ENCODE measurements at places on chromosomes 6 and 20.

DNA sequence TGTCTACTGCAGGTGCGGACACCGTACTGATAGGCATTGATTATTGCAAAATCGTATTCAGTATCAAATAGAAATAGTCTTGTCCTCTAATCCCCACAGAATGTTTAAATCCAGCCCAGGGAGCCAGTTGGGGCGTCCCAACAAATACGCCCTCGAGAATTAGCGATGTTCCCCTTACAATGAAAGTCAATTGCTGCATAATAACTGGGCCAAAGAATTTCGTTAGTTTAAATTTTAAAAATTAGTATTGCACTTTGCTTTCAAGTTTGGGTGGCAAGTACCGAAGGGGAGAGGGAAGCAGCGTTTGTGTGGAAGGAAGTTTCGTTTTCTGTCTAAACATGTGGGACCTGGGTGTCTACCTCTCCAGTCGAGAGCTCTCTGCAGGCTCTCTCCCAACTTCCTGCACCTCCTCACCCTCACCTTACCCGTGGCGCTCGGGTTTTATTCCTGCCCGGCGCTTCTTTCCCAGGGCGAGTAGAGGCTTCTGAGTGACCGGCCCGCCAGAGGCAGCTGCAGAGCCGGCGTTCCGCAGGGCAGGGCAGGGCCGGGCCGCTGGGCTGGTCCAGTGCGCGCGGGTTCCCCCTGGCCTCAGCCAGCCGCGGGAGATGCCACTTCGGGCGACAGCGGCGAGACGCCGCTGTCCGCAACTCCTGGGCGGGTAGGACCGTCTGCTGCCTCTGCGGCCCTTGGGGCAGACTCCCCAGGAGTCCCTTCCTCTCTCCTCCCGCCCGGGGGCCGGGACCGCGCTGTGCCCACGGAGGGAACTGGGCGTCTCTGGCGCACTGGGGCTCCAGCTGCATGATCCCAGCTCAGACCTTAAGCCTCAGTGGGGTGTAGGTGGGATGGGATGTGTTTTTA is 862 bp upstream of the TFAP2C start:
- DNase-seq: no peak

- no peak for DNase-seq
These were observed 266.6 kb upstream of the BTBD3 start for GRCh38 chr20:11651138-11651537.

DNA sequence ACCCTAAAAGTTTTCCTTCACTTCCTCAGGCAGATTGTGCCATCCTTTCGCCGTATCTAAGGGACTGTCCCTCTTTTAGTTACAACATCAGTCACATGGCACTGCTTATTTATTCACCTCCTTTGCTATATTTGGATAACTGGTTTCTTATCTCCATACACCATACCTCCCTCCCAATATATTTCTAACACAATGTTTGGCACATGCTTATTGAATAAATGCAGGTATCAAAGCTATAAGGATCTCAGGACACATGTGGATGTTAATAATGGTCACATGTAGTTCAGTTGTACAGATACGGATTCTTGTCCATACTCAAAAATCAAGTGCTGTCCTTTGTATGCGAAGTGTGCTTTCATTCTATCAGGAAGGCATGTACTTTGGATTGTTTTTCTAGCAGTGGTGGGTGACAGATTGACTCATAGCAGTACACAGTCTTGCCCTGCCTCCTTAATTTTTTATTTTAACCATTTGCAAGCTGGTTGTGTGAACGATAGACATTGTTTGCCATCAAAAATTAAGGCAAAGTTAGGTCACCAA is 407.1 kb upstream of the RUNX2 start:
- no peak for DNase-seq

DNA sequence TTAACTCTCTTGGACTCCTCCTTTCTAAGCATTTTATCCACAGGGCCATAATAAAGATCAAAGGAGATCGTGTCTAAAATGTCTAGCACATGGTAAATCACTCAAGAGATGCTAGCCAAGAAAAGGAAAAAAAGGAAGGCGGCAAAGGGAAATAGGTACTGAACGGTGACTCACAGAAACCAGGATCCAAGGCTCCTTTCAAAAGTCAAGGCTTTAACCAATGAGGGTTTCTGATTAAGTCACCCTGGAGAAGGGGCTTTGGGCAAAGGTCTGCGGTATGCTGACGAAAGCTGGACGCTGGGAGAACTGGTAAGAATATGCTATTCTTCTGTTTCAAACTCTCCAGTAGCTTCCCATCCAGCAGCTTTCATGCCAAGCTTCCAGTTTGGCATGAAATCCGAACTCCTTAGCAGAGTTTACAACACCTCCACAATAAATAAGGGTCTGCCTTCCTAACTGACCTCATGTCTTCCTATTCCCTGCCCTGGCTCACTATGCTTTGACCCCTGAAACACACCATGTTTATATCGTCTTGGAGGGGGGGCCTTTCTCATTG is 1.0 kb downstream of the TOMM34 start:
- no peak for DNase-seq

- DNase-seq: no peak
These were observed 51.5 kb downstream of the DSTN start for GRCh38 chr20:17621229-17621968.

DNA sequence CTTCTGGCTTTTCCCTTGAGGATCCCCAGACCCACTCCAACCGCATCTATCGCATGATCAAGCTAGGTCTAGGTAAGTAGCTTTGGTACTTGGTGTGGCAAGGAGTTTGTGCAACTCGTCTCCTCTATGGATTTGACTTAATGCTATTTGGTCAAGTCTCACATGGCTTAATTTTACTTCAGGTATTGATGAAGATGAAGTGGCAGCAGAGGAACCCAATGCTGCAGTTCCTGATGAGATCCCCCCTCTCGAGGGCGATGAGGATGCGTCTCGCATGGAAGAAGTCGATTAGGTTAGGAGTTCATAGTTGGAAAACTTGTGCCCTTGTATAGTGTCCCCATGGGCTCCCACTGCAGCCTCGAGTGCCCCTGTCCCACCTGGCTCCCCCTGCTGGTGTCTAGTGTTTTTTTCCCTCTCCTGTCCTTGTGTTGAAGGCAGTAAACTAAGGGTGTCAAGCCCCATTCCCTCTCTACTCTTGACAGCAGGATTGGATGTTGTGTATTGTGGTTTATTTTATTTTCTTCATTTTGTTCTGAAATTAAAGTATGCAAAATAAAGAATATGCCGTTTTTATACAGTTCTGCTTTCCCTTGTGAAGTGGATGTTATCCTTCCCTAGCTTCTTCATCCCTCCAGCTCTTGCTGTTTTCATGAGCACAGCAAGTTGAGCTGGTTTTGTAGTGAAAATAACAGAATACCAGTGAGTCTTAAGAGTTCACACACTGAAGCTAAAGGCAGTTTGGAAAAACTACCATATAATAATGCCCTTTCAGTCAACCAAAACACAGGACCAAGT is 3.8 kb downstream of the SLC35B2 start:
- DNase-seq: no peak
